ENCODE measurements at places on chromosomes 12 and 14.

DNA sequence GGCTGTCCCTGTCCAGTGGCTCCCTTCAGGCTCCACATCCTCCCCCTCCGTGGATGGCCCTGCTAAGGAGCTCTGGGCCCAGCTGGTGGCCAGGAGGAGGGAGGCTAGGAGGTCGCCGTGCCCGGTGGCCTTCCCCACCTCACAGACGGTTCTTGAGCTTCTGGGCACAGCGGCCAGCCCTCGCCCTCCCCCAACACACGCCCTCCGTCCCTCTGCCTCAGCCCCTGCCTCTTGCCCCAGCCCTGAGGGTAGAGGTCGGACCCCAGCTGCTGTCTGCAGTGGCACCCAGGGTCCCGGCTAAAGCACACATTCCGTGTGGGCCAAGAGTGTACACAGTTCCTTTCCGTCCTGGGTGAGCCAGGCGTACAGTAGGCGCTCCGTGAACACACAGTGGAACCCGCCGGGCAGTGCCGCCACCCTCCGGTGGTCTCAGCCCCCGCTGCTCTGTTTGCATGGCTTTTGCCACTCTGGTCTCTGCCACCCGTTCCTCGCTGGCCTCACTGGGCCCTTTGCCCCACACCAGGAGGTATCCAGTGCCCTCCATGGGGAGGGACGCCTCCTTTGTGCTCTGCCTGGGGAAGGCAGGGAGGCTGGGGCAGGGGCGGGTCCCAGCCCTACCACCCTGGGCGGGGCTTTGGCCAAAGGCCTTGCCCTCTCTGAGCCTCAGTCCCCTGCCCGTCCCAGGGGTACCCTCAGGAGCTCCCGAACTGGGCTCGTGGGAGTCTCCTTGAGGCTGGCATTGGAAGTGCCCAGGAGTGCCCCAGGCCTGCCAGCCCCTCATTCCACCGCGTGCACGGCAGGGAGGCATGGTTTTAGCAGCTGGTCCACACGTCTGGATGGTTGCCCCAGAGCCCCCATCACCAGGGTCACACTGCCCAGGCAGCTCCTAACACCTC, 13.0 kb downstream of the TRMT61A start:
- peak; percentile 56 for DNase-seq
- peaks cover 14% of the 10 kb centered on the region for H3K27me3 ChIP-seq
- no peaks in the 10 kb centered on the region for H3K36me3 ChIP-seq
- no peak overlapping the region for H3K4me3 ChIP-seq

- H3K27ac ChIP-seq: no peak overlapping the region
- peaks cover 7% of the 10 kb centered on the region for H3K4me1 ChIP-seq
- H3K36me3 ChIP-seq: no peaks in the 10 kb centered on the region
- no peak overlapping the region for H3K4me3 ChIP-seq
- DNase-seq: peak; percentile 44
Observed at GRCh38 chr12:116697305-116697704, 40.6 kb downstream of the SPRING1 start.

DNA sequence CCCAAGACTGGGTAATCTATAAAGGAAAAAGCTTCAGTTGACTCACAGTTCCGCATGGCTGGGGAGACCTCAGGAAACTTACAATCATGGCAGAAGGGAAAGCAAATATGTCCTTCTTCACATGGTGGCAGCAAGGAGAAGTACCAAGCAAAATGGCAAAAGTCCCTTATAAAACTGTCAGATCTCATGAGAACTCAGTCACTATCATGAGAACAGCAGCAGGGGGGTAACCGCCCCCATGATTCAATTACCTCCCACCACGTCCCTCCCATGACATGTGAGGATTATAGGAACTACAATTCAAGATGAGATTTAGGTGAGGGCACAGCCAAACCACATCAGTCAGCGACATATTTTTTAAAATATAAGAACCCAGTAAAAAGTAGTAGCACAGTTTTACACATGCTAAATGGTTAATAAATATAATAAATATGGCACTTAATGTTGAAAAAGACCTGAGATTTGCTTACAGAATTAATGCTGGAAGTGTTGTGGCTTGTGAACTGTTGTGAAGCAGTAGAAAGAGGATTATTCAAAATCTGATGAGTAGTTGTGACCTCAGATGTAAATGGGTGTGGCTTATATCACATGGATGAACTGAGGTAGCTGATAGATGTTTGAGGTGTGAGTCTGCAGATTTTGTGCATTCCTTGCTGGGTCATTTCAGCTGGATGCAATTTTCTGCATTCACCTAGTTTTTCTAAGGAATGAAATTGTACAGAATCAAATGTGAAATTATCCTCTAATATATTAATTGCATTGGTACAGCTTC, 46.9 kb upstream of the CHPT1 start:
- H3K27me3 ChIP-seq: no peaks in the 10 kb centered on the region
- H3K36me3 ChIP-seq: no peaks in the 10 kb centered on the region
- H3K4me3 ChIP-seq: no peak overlapping the region
- no peak for DNase-seq
- no peak overlapping the region for H3K27ac ChIP-seq

DNA sequence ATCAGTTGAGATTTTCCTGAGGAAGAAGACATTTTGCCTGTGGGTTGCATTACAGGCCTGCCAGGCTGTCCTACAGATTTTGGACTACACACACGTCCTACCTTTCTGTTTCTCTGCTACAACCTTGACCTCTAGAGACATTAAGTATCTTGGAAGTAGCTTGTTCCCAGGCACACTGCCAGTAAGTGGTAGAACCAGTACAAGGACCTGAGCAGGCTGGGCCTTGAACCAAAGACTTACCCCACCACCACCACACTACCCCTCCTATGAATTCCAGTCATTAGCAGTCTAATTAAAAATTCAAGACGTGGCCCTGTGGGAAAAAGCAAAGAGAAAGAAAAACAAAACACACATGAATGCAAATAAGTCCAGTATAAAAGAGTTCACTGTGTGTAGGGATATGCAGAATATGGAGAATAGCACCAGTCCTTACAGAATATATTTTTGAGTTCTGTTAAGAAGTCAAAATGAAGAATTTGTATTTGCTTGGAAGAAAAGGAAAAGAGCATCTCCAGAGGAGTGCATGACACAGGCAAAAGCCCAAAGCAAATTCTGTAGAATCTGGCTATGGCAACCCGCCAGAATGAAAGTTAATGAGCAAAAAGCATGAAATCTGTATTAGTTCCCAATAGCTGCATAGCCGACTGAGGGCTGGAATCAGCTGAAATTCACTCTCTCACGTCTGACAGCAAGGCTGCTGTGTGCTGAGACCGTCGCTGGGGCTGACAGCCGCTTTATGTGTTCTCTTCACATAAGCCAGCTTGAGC, 74.3 kb upstream of the ST8SIA1 start:
- H3K4me3 ChIP-seq: no peak overlapping the region
- H3K4me1 ChIP-seq: no peaks in the 10 kb centered on the region
- DNase-seq: no peak
- no peaks in the 10 kb centered on the region for H3K36me3 ChIP-seq
- no peaks in the 10 kb centered on the region for H3K27me3 ChIP-seq
- H3K27ac ChIP-seq: no peak overlapping the region

GRCh38 chr14:69484444-69485314, at the start of gene PLEKHD1:
TSS of gene PLEKHD1 (plus strand) at chr14:69484728. CDS start at chr14:69484966, 238 bp downstream.
- DNase-seq: peak; percentile 37
- H3K27ac ChIP-seq: no peak within 1 kb of the TSS
- peak within 1 kb of the TSS; percentile 79 for H3K4me3 ChIP-seq
- H3K4me1 ChIP-seq: peaks cover 8% of the 10 kb centered on the region

- no peak overlapping the region for H3K27ac ChIP-seq
- no peaks in the 10 kb centered on the region for H3K36me3 ChIP-seq
- DNase-seq: no peak
- H3K4me3 ChIP-seq: no peak overlapping the region
Observed at GRCh38 chr14:62532181-62532580, 513.1 kb downstream of the KCNH5 start.

GRCh38 chr12:6960593-6961277, 9.6 kb downstream of the PTPN6 start:
- no peak for DNase-seq
- peaks cover 9% of the 10 kb centered on the region for H3K27me3 ChIP-seq
- H3K4me1 ChIP-seq: peaks cover 3% of the 10 kb centered on the region
- H3K4me3 ChIP-seq: no peak overlapping the region
- H3K27ac ChIP-seq: no peak overlapping the region

DNA sequence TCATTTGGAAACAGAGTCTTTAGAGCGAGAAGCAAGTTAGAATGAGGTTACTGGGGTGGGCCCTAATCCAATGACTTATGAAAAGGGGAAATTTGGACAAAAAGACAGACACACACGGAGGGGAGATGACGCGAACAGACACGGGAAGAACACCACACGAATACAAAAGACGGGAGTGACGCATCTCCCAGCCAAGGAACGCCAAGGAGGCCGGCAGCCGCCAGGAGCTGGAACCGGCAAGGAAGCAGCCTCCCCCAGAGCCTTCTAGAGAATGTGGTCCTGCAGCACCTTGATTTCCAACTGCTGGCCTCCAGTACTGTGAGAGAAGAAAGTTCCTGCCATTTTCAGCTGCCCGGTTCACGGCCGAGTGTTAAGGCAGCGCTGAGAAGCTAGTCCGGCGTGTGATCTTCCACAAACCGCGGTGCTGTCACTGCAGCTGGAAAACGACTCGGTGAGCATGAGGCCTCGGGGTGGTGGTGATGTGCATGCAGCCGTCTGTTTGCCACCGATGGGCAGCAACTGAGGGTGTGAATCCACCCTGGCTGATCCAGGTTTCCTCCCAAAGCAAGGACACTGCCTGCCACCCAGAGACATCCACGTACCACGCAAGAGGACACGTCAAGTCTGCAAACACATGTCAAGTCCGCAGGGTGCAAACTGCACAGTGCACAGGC, 124.5 kb downstream of the NCOR2 start:
- H3K27me3 ChIP-seq: peaks cover 19% of the 10 kb centered on the region
- no peaks in the 10 kb centered on the region for H3K36me3 ChIP-seq
- H3K27ac ChIP-seq: no peak overlapping the region
- H3K4me1 ChIP-seq: peaks cover 29% of the 10 kb centered on the region
- DNase-seq: no peak

GRCh38 chr12:123995023-123995748, 22.2 kb downstream of the ZNF664 start:
- H3K4me1 ChIP-seq: peaks cover 24% of the 10 kb centered on the region
- H3K27me3 ChIP-seq: no peaks in the 10 kb centered on the region
- no peaks in the 10 kb centered on the region for H3K36me3 ChIP-seq
- DNase-seq: no peak
- no peak overlapping the region for H3K4me3 ChIP-seq

- no peak overlapping the region for H3K27ac ChIP-seq
- peaks cover 6% of the 10 kb centered on the region for H3K36me3 ChIP-seq
- H3K27me3 ChIP-seq: peaks cover 23% of the 10 kb centered on the region
- no peak for DNase-seq
Observed at GRCh38 chr14:24066496-24067132, 4.7 kb upstream of the CPNE6 start.

DNA sequence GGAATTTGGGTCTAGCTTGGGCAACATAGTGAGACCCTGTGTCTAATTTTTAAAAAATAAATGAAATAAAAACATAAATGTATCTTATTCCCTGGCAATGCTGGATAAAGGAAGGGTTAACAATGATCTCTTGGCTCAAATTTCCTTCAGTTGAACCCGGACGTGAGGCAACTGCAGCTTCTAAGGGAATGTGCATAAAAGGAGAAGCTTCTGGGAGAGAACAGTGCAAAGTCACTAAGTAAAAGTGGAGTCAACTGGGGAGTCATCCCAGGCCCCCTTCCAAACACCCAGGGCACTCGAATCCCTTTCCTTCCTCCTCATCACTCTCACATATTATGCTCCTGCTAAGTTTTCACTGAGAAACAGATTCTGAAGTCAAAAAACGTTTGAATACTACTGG, 147.3 kb downstream of the PPM1H start:
- no peaks in the 10 kb centered on the region for H3K36me3 ChIP-seq
- peaks cover 13% of the 10 kb centered on the region for H3K27me3 ChIP-seq
- peaks cover 44% of the 10 kb centered on the region for H3K4me1 ChIP-seq
- peak overlapping the region; percentile 15 for H3K4me3 ChIP-seq
- DNase-seq: no peak
- no peak overlapping the region for H3K27ac ChIP-seq

DNA sequence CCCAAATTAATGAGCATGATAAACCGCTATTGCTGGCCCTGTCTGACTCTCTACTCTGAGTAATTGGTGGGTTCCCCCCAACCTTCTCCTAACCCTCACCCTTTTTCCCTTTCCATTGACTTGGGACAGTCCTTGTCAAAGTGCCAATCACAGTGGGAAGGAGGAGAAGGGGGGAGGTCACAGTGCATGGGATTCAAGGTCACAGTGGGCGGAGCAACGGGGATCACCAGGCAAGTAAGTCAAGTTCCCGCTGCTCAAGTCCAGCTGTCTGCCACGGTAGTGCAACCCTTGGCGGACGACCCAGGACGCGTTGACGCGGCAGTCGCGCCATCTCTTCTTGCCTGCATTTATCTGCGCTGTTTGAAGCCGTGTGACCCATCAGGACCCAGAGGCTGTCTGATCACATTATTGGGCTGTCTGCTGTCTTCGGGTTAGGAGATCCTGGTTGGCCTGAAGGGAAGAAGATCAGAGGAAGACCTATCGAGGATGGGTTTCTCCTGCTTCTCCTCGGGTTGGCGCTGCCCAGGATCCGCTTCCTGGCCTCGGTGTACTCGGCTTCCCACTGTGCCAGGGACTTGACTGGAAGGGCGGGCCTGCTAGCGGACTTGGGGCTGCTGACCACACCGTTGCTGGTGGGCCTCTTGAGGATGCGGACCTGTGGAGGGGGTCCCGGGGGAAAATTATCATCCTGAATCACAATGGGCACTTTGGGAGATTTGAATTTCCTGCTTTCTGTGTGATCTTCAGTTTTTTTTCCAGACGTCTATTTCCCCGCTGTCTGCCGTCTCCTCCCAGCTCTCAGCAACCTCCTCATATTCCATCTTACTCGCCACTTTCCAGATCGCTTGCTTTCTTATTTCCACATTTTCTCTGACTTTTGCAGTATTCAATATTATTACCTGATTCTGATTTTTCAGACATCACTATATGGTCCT, 3.1 kb upstream of the MDM2 start:
- H3K27ac ChIP-seq: no peak overlapping the region
- no peaks in the 10 kb centered on the region for H3K4me1 ChIP-seq
- peaks cover 5% of the 10 kb centered on the region for H3K36me3 ChIP-seq
- peaks cover 7% of the 10 kb centered on the region for H3K27me3 ChIP-seq

- no peak overlapping the region for H3K27ac ChIP-seq
- no peaks in the 10 kb centered on the region for H3K27me3 ChIP-seq
- H3K4me3 ChIP-seq: no peak overlapping the region
Observed at GRCh38 chr14:71113376-71113775, 206.1 kb downstream of the PCNX1 start.

Measured in glutamatergic neuron (in vitro differentiated cells).